ENCODE measurements at places on chromosomes 2 and 18. TPM values are rescaled to one million over a fixed set of nuclear protein-coding genes. Genes with fewer than 3 reads are reported as not detected.
A peak's percentile ranks its signal among the peaks of the same experiment; 100 is the strongest.

DNA sequence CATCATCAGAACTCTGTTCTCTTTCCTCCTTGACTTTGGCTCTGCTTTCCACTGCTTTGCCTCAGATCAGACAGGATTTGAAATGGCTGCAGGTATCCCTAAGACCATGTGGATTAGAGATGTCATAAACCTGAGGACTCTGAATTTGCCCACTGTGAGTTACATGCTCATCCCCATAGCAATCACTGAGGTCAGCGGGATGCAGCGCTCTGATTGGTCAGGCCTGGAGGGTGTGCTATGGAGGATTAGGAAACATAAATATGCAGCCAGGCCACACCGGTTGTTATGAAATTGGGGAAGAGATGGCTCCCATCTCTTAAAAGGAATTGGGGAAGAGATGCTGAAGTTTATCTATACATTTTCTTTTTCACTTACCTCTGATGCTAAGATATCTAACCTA lies 73.7 kb upstream of the DNAJC10 start:
- peak; percentile 62 for DNase-seq

VWA3B gene
- total RNA-seq, result 0.50 TPM

GRCh38 chr18:65429601-65430000 lies 321.2 kb upstream of the CDH7 start:
- DNase-seq, result no peak

DNA sequence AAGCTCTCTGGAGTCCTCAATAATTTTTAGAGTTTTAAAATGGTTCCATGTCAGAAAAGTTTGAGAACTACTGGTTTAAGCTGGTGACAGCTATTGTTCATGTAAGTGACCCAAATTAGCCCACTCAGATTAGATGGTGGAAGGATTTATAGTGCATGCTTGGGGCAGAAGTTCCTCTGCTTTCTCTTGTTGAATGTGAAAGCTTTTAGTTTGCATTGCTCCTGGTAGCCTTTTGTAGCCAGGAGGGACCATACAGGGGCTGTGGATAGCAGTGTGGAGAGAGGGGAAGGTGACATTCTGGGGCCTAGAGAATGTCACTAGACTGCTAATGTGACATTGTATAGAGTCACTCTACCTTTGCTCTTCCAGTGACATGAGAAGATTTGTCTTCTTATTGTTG lies 40.3 kb upstream of the IGFBP5 start:
- no peak for DNase-seq

DNA sequence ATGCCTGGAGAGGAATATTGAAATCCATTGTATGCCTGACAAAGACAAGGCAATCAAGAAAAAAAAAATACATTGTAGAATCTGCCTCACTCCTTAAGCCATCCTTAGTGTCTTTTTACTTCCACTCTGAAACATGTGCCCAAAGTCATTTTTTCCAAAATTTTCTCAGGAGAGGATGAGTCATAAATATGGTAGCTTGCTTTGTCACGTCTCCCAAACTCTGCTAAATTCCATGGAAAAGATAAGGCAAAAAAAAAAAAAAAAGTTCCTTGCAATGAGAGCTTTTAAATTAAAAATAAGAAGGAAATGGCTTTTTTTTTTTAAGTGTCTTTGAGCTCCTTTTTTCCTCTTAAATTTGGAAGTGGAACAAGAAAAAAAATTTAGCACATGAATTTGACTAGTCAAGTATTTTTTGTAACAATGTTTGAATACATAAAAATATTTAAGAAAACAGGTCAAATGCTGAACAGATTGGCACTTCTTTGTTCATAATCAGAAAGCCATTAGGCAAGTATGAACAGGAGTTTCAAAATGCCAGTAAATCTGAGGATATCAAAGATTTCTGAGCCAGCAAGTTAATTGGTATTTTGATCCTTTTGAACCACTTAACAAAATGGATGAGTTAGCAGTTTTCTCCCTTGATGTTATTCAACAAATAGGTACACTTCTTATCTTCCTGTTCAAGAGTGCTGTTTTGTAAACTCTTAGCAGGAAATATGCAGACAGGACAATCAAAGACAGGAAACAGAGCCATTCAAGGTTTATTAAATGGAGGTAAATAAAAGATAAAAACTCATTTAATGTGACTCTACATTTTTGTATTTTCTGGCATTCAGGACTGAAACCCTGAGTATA lies 247.3 kb upstream of the SP5 start:
- no peak for DNase-seq

CFC1 gene
- total RNA-seq, result not detected

- DNase-seq, result no peak
Observed at GRCh38 chr2:44972771-44973535, 31.5 kb downstream of the SIX3 start.

- peak; percentile 54 for DNase-seq
Observed at GRCh38 chr18:22314420-22314819, 103.3 kb downstream of the CTAGE1 start.

- no peak for DNase-seq
Observed at GRCh38 chr2:230496891-230497290, 80.9 kb downstream of the SP100 start.

REG3G gene
- total RNA-seq, result not detected

GRCh38 chr2:201366146-201366545 lies 9.0 kb upstream of the FLACC1 start:
- no peak for DNase-seq

DNA sequence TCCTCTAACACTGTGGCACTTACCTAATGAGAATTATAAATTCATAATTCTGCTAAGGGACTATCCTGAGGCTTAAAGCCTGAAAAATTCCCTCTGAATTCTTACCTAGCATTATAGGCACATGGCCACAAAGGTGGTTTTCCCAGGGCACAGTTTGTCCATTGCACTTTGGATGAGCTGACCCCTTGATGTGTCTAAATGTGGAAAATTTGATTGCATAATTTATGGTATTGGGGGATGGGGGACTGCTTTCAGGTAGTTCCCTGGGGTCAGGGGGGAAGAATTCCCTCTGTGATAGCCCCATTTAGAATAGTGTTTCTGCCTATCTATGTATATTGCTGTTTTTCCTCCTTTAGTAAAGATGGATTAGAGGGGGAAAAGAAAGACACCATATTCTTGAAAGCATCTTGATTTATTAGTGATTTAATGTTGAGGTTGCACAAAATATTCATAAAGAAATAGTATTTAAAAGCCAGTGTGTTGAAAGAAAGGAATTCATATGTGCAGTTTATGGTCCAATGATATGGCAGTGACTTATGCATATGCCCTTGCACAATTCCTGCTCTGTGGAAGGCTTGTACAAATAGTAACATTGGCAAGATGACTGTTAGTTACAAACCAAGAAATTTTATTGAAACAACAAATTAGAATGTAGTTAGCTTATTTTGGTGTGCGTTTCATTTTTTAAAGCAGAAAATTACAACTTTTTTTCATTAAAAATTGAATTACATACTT lies 8.7 kb upstream of the HTR2B start:
- no peak for DNase-seq

LYPD6B gene
- not detected for total RNA-seq

Measured in left cardiac atrium (tissue), 4 donors.